ENCODE measurements at places on chromosomes 2 and 18.

DNA sequence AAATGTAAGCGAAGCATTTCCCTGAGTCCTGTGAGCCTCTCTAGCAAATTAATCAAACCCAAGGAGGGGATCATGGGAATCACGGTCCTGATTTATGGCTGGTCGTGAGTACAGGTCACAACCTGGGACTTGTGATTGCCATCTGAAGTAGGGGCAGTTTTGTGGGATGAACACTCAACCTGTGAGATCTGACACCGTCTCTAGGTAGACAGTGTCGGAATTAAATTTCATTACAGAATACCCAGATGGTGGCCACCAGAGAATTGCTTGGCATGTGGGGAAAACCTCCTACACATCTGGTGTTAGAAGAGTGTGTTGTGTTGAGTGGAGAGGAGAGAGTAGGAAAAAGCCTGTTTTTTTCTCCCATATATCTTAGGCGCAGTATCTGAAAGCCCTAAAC, 12.5 kb downstream of the CAPN14 start:
- no peak for DNase-seq

- peak; percentile 60 for DNase-seq
These were observed 95.4 kb downstream of the ITGB1BP1 start for GRCh38 chr2:9327873-9328352.

GRCh38 chr2:240143801-240144648, 3.6 kb upstream of the OTOS start:
- no peak for DNase-seq

- peak; percentile 69 for DNase-seq
These were observed 20.6 kb downstream of the RPL37A start for GRCh38 chr2:216519154-216519762.

GRCh38 chr2:85945586-85945985, 56.8 kb upstream of the ST3GAL5 start:
- DNase-seq = no peak

GRCh38 chr2:159052157-159052601, 83.7 kb downstream of the TANC1 start:
- no peak for DNase-seq

GRCh38 chr2:150371044-150371818, 116.2 kb downstream of the RND3 start:
- DNase-seq = no peak

DNA sequence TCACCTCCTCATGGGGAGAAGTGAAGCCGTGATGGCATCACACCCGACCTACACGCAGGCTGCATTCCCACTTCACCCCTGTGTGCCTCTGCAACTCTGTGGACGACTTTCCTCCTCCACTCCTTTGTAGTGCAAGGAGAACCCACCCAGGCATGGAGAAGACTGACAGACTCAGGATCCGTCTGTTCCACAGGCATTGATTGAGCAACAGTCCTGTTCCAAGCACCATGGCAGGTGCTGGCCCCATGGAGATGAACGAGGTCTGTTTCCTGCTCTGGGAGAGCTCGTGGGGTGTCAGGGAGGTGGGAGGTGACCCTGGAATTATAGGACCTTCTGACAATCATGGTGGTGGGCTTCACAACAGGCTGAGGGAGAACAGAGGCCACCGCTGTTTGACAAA, 284.7 kb upstream of the HDAC4 start:
- no peak for DNase-seq

- peak; percentile 38 for DNase-seq
These were observed 50.0 kb downstream of the NAB1 start for GRCh38 chr2:190698895-190699294.

Measured in HCEC 1CT (cell line).